ENCODE measurements at places on chromosomes 1 and 21.

DNA sequence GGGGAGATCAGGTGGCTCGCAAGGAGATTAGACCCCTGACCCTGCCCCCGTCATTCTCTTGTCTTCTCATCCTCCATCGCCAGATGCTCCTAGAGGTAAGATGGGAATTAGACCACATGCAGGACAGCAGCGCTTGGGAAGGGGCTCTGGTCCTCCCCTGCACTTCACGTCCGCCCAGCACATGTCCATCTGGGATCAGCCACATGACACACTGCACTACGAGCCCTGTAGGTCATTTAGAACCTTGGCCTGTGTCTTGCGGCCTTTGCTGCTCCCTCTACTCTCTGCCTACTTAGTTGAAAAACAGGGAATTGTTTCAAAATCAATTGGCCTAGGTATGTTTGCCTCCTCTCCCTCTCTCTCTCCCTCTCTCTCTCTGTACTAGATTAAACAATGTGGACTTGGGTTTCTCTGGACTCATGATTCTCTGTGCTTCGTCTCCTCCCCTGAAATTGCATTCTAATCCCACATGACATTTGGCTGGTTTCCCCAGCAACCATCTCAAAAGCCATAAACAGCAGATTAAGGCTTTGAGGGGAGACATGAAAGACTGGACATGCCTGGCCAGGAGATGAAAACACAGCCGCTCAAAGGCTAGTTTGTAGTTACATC, 3.8 kb upstream of the NCMAP start:
- DNase-seq, result no peak

DNA sequence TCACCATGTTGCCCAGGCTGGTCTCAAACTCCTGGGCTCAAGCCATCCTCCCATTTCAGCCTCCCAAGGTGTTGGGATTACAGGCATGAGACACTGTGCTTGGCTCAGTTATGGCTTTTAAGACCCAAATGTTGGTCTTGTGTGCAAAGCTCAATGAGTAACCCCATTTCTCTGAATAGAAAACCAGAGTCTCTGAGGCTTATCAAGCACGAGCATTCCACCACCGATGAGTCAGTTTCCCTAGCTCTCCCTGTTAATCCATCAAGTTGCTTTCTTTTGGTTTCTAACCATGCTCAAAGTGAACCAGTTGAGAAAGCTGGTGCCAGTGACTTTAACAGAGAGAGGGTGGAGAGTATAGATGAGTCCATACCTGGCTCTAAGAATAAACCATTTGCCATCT, 350.9 kb upstream of the ADGRL2 start:
- no peak for DNase-seq

DNA sequence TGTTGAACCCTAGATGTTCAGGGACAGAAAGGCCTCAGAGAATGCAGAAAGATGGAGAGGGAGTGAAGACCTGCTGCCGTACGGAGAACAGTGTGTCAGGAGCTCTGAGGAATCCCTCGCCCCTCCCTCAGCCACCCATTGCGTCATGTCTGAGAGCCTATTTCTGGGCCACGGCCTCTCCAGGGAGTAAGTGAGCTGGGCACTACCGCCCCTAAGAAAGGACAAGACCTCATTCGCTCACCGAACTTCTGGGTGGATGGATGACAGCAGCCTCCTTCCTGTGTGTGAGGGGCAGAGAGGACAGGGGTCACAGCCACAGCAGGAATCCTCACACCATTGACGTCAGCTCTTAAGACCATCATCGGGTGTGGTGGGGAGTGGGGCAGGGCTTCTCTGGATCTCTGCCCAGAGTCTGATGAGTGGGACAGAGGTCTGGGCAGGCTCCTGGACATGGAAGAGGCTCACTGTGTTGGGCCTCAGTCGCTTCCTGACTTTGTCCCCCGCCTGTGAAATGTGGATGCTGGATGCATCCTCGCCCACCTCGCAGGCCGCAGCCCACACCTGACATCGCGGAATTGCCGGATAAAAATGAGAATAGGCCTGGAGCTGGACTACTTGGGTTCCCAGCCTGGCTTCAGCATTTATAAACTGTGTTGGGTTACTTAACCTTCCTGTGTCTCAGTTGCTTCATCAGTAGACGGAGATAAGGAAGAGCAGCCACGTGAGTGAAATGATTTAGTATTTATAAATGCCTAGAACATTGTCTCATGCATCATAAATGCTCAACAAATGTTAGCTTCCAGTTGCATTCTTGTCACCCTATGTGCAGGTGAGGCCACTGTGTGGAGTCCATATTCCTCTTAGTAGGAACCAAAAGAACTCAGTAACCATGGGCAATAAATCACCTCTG, 238.6 kb downstream of the TRABD2B start:
- DNase-seq, result no peak

- no peak for DNase-seq
Observed at GRCh38 chr1:918843-919242, 4.9 kb upstream of the SAMD11 start.

DNA sequence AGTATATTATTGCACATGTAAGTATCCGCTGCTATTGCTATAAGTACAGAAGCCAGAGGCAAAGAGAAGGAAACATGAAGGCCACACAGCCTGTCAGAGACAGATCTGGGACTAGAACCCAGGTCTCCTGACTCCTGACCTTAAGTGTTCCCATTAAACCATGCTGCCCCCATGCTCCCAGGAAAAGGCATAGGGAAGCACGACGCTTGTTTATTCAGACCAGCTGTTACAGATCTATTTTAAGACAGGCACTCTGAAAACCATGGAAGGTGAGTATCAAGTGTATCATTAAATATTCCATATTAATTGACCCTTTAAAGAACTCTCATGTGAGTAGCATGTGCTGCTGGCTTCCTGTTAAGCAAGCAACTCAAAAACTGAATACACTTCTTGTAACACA, 11.4 kb downstream of the VAV3 start:
- no peak for DNase-seq

- DNase-seq, result no peak
Observed at GRCh38 chr1:198337886-198338285, 181.1 kb downstream of the NEK7 start.

DNA sequence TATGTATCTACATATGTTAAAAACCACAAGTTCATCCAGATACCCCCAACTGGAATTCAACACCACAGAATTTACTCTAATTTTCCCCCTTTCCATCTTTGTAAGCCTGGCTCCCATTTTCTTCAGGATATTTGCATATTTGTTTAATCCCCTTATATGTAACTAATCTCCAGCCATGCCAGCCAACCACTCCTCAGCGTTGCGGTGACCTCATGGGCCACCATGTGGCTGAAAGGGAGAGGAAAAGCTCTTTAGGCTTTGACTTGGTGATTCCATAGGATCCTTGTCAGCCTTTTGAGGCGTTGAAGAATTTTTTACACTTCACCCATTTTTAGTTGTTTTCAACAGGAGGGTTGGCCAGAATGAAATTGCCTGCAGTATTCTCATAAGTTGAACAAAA, 10.0 kb downstream of the CLDN19 start:
- no peak for DNase-seq

DNA sequence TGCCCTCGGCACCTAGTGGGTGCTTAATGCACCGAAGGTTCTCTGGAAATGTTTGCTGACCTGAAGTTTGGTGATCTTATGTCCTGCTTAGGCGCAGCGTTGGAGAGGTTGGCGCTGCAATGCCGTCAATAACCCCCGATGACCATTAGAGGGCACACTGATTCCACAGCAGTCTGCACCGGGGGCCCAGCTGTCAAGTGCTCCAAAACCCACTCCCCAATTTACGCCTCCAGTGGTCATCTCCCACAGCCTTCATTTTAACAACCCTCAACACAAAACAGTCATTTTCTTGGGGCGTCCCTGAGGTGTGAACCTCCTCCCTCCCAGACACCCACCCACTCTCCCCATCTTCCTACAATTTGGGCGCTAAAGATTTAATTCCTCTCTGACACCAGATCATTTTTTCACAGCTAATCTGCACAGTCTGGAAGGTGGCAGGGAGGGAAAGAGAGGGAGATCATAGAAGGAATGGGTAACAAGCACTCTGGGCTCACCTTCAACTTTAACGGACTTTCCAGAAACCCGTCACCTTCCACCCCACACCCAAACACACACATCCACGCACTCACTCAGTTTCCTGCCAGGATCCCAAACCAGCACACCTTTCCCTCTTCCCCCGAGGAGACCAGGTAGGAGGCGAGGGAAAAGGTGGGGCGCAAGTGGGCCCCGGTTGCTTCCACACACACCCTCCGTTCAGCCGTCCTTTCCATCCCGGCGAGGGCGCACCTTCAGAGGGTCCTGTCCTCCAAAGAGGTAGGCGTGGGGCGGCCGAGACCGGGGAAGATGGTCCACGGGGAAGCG, 570 bp upstream of the NPR1 start:
- DNase-seq, result no peak

- no peak for DNase-seq
Observed at GRCh38 chr1:105724286-105724685, 1332.2 kb upstream of the PRMT6 start.

DNA sequence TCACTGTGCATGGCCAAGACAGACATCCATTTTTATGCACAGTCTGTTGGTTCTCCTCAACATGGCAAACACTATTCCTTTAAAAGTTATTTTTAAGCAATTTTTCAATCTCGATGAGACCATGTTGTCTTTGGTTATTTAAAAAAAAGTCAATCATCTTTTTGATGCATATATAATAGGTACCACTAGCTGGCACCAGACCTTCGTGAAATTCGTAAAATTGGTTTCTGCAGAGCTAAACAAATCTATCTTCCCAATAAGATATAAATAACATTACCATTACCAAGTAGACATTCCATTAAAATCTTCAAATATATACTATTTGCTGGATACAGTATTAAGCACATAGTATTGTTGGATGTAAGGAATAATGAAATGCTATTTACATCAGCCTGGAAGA, 220.0 kb upstream of the GREM2 start:
- no peak for DNase-seq

DNA sequence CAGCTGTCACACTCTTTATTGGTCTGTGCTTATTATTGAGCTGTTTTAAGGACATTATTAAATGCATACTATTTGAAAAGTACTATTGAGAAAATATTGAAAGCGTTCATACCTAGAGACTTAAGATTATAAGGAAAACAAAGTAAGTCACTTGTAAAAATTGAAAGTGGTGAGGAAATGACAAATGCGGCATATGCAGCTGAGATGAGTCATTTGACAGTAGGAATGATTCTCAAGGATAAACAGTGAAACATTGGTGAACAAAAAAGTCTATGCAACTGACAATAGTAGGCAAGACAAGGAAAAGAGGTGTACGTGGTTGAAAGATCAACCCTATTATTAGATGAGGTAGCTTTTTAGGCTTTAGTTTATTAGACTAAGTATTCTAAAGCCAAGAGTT, 82.6 kb upstream of the MAP10 start:
- DNase-seq, result no peak

GRCh38 chr1:27522432-27523336, 32.7 kb upstream of the WASF2 start:
- peak; percentile 50 for DNase-seq

- peak; percentile 18 for DNase-seq
Observed at GRCh38 chr1:32612189-32612881, 38.0 kb downstream of the ZBTB8OS start.

DNA sequence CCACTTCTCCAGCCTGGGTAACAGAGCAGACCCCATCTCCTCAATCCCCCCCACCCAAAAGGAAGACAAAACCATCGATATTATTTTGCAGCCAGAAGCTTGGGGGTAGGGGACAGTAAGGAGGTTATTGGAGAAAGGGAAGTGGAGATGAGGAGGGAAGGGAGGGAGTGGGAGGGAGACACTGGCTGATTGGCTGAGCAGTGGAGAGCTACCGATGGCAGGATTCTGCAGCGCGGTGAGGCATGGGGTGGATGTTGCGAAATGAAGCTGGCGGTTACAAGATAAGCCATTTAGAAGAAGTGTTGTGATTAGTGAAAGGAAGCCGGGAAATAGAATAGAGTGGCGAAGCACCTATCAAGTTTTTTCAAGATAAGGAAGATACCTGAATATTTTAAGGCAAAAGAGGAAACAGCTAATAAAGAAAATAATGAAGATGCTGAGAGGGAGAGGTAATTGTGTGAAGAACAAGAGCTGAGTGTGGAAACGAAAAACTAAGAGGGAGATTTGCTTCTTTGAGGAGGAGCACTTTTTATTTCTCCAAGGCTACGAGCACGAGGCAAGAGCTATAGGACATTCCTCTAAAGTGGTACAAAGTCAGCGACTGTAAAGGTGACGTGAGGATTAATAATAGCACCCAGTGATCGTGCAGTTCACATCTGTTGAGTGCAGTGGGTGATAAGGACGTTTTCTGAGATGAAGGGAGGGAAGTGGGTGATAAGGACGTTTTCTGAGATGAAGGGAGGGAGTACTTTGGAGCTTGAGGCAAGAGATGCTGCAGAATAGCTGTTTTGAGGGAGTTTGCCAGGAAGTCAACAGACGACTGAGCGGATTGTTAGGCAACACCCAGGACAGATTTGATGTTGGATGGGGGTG, 103.2 kb upstream of the KIF26B start:
- no peak for DNase-seq

- DNase-seq, result peak; percentile 17
Observed at GRCh38 chr1:116910379-116911187, 867 bp downstream of the PTGFRN start.

DNA sequence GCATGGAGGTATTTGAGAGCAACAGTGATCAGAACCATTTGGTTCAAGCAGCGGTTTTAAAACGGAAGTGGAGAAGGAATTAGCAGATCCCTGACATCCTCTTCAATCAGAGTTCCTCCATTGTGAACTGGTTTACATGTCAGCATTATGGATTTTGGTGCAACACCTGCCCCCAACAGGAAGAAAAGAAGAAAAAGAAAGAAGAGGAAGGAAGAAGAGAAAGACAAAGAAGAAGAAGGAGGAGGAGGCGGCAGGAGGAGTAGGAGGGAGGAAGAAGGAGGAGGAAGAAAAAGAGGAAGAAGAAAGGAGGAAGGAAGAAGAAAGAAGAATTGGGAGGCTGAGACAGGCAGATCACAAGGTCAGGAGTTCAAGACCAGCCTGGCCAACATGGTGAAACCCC, 17.4 kb downstream of the NDUFS5 start:
- DNase-seq, result no peak

GRCh38 chr21:38963006-38963405, 157.3 kb downstream of the ETS2 start:
- DNase-seq, result no peak

DNA sequence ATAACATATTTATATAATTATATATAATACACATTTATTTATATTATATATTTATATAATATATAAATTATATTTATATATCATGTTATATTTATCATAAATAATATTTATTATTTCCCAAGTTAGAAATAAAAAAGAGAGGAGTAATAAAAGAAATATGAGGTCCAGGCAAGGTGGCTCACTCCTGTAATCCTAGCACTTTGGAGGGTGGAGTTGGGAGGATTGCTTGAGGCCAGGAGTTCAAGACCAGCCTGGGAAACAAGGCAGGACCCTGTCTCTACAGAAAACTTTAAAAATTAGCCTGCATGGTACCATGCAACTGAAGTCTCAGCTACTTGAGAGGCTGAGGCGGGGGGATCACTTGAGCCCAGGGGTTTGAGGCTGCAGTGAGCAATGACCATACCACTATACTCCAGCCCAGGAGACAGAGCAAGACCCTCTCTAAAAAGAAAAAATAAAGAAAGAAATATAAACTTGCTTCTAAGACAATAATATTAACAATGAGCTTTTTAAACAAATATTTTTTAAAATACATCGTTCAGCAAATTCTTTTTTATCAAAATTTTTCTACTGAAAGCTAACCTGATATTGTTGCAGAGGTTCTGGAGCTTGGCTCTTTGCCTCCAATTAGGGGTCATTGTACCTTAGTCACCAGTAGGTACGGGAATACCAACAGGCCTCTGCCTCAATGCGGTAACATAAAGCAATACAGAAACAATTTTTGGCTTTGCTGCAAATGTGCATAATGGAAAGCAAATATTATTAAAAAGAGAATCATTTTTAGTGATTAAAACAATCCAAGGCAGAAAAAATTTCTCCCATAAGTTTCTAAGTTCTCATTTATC, 290.0 kb downstream of the SETD4 start:
- no peak for DNase-seq
